ENCODE measurements at places on chromosomes 2 and 18.

GRCh38 chr2:157194097-157194688 lies 63.3 kb upstream of the GALNT5 start:
- DNase-seq: no peak

- DNase-seq: no peak
These were observed 61.9 kb downstream of the LHCGR start for GRCh38 chr2:48693645-48694044.

DNA sequence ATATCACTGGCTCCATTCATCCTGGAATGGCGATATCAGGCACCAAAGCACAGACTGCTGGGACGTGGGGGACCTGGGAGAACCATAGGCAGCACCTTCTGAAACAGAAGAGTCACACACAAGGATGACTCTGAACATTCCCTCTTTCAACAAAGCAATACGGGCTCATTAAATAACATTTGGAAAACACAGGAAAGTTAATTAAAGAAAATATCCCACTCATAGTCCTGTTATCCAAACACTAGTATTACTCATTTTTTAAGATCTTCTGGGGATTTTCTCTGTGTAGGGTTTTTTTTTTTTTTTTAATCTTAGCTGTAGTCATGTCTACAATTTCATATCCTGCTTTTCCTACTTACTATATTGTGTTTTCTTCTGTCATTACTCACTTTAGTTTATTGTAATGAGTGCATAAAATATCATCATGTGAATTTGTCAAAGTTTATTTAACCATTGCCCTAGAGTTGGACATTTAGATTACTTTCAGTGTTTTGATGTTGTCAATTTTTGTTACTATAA lies 70.0 kb upstream of the SP3 start:
- DNase-seq: no peak

DNA sequence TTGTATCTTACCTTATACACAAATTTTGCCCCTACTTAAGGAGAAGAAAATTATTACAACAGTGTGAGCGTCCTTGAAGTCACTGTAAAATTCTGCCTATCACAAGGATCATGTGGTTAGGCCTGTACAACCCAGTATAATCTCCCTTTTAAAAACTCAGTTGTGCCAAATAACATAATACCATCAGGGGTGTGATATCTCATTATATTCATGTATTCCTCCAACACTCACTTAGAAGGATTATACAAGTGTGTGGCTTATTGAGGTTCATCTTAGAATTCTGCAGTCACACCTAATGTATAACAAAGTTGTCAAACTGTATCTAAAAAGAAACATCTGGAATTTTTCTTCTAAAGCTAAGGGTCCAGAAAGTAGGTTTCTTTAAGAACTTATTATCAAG lies 998.8 kb upstream of the LRRTM1 start:
- no peak for DNase-seq

GRCh38 chr2:43013821-43014345 lies 212.5 kb downstream of the ZFP36L2 start:
- no peak for DNase-seq

DNA sequence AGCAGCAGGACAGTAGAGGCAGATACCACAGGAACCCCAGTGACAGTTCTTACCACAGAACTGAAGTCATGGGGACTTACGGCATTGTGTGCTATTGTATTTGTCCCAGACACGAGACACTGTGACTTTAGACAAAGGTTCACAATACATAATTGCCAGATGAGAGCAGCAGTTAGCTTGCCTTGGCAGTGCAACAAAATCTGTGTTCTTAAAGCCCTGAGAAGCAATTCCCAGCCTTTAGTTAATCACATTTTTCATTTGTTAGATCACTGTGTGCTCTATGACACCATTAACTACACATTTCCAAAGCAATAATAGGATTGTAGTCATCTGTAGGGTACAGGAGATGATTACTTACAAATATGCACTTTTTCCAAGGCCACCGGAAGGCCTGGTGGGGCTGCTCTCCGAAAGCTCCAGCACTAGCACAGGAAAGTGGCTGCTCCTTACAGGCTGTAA lies 97.5 kb upstream of the LDLRAD4 start:
- no peak for DNase-seq

DNA sequence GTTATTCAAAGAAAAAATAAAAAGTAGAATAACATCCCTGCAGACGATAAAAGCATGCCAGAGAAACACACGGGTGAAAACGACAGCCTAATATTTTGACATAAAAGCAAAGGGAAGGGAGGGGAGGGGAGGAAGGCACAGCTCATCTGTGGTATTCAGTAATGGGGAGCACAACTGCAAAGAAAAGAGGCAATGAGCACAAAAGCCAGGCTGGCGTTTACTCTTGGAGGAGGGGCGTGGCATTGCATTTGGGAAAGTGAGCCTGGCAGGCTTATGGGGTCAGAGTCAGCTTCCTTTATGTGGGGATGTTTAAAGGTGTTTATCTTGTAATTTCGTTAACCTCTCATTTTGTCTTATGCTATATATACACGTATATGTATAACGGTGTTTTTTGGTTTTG lies 53.2 kb downstream of the STEAP3 start:
- no peak for DNase-seq

- DNase-seq: no peak
These were observed 79.8 kb downstream of the DOK6 start for GRCh38 chr18:69480460-69480859.

DNA sequence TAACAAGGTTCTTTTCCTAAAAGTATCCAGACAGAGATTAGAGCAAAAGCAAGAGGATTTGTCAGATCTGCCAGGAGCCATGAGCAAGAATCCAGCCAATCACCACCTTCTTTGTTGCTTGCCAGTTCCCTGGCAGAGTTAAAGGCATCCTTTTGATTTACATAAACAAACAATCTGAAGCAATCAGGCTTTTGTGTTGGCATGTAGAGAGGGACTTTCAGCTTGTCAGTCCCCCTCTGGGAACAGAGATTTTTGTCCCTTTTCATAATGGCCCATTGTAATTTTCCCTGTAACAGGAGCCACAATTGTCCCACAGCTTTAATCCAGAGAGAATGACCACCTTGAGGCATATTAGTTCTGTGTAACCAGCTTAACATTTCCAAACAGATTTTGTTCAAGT lies at the start of gene ERMN:
Gene ERMN (minus strand): TSS at position 39 of the 400 bp plus-strand sequence. CDS start 182 bp downstream, outside the sequence.
- DNase-seq: no peak

- DNase-seq: no peak
These were observed 146.2 kb upstream of the ITGA4 start for GRCh38 chr2:181310967-181311366.

DNA sequence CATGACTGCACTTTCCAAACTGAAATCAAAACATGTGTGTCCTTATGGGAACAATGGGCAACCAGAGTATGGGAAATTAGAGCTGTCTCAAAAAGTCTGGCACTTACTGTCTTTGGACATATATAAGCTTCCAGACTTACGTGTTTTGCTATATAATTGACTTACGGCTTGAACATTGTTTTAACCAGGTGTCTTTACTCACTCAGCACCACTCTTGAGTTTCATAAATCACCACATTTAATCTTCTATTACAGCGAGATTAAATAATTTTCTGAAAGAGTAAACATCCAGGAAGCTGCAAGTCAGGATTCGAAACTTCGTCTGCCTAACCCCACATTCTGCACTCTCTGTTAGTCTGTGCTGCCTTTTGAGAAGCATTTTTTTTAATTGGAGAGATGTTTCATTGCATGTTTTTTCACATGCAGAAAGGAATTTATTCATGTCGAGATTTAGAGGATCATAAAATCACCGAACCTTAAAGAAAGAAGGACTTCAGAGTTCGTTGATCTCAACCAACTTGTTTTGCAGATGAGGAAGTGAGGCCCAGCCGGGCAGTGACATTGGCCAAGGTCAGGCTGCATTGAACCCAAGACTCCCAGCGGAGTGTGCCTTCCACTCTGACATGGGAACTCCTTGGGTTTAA lies 137.3 kb downstream of the SETBP1 start:
- no peak for DNase-seq

GRCh38 chr18:56606618-56607017 lies 31.8 kb downstream of the TXNL1 start:
- no peak for DNase-seq

GRCh38 chr2:1287427-1287826 lies 125.8 kb upstream of the TPO start:
- no peak for DNase-seq

GRCh38 chr2:162258169-162258568 lies 14.9 kb upstream of the FAP start:
- DNase-seq: no peak

DNA sequence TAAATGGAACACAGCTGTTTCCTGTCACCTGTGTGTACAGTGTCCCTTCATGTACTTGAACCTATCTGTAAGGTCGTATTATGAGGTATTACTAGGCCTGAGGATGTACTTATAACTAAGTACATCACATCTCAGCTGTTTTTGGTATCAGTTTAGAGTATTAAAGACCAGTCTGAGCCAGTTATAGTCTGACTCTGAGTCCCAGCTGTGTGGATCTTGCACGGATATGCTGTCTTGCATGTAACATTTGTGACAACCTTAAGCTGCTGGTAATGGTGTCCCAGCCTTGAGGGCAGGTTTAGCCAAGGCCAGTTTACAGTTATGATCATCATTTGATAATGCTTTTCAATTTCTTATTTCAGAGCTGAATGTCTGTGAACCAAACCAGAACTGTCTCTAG lies 496.3 kb downstream of the SLC4A3 start:
- no peak for DNase-seq

All from GM12892 (cell line).